ENCODE measurements at places on chromosomes 2 and 18.

GRCh38 chr2:151391436-151391835, 18.3 kb upstream of the RIF1 start:
- no peak for DNase-seq

- no peak for DNase-seq
Measured at GRCh38 chr2:61855318-61855613, 1.4 kb upstream of the FAM161A start.

- no peak for DNase-seq
Measured at GRCh38 chr2:7430869-7431641, 513.8 kb downstream of the RNF144A start.

DNA sequence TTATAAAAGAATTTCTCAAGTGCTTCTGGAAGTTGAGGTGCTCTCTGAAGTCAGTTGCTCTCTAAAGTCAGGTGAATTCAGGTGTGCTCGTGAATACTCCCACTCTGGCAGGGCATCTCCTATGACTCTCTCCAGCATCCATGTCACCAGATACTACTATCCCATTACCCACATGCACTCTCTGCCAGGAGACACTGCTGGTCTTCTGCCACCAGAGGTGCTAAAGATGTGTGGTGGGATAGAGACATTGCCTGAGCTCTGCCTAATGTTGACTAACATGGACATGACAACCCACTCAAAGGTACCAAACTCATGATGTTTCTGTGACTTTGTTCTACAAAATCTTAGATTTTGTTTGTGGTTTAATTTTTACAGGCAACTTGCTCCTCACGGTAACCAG, 106.4 kb upstream of the HNRNPA3 start:
- DNase-seq, result no peak

DNA sequence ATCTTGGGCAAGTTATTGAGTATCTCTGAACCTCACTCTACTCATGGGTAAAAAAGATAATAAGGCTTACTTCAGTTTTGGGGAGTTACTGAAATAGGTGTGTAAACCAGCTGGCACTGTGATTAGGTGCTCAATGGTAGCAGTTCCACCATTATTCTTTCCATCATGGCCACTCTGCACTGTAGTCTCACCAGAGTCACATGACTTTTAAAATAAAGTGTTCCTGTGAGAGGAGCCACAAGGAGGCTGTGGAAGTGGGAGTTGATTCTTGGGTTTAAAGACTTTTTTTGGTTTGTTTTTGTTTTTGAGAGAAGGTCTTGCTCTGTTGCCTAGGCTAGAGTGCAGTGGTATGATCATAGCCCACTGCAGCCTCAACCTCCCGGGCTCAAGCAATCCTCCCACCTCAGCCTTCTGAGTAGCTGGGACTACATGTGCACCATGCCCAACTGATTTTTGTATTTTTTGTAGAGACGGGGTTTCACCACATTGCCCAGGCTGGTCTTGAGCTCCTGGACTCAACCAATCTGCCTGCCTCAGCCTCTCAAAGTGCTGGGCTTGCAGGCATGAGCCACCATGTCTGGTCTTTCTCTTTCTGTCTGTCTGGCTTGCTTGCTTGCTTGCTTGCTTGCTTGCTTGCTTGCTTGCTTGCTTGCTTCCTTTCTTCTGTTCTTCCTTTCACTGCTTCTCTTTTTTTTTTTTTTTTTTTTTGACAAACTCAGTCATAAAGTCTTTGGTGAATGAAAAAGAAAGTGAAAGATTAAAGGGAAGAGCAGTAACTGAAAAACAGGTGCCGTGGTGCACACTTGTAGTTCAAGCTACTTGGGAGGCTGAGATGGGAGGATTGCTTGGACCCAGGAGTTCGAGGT, 21.2 kb upstream of the ACVR1 start:
- DNase-seq, result no peak

GRCh38 chr2:179604598-179604997, 256.8 kb downstream of the ZNF385B start:
- DNase-seq, result no peak

Data from coronary artery (tissue), 2 donors.